ENCODE measurements at places on chromosomes 3 and 15.

- DNase-seq = no peak
Measured at GRCh38 chr3:197592361-197593045, 36.7 kb upstream of the BDH1 start.

- DNase-seq = no peak
Measured at GRCh38 chr15:50259276-50259675, 6.2 kb downstream of the HDC start.

DNA sequence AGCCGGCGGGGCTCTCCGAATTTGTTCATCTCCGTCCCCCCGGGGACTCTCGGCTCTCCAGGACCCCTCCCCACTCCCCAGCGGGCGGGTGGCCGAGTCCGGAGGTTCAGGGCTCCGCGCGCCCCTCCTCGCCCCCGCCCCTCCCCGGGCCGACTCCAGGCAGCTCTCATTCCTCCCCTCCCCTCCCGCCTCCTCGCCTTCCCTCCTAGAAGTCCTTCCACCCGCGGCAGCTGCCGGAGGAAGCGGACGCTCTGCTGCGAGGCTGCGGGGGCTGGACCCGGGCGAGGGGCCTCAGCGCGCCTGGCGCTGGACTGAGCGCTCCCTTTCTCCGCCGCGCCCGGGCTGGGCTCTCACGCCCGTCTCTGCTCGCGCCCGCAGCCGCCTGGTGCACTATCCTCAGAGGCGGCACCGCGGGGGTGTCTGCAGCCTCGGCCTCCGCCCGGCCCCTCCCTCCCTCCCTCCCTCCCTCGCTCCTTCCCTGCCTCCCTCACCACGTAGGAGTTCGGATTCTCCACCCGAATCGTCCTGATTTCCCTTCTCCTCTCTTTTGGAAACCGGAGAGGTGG is at the start of gene ROBO2:
ROBO2 (plus strand) TSS at position 494 of the 566 bp plus-strand sequence. CDS start 687 bp downstream, outside the sequence.
- DNase-seq = peak; percentile 86

- no peak for DNase-seq
Measured at GRCh38 chr3:134328147-134328591, 46.1 kb downstream of the AMOTL2 start.

- DNase-seq = no peak
Measured at GRCh38 chr15:68525815-68526214, 53.0 kb upstream of the CORO2B start.

GRCh38 chr15:22887157-22887951 is 48.9 kb downstream of the NIPA2 start:
- no peak for DNase-seq

GRCh38 chr3:129603561-129603942 is 2.9 kb downstream of the PLXND1 start:
- no peak for DNase-seq

- DNase-seq = no peak
Measured at GRCh38 chr3:5314897-5315296, 127.4 kb downstream of the EDEM1 start.

DNA sequence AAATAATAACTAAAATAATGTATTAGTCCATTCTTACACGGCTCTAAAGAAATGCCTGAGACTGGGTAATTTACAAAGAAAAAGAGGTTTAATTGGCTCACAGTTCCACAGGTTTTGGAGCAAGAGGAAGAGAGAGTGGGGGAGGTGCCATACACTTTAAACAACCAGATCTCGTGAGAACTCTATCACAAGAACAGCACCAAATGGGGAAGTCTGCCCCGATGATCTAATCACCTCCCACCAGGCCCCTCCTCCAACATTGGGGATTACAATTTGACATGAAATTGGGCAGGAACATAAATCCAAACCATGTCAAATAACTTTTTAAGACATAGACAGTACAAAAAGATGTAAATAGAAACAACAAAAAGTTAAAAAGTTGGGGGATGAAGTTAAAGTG is 63.2 kb downstream of the ILDR1 start:
- DNase-seq = no peak

DNA sequence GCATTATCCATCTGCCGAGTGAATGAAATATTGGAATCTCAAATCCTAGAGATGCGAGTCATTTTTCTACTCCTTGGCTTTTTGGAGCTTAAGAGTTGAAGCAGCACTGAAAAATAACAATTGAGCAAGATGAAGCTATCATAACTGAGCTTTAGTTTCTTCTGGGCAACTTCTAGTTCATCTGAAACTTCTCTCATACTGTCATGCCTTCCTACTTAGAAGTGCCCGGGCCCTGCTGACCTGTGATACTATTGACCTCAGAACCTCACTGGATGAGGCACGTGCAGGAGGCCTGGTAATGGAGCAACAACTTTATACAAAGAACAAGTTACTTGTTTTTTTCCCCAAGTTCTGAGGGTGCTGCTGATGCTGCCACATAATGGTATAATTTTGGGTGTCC is 48.5 kb upstream of the P3H2 start:
- no peak for DNase-seq

DNA sequence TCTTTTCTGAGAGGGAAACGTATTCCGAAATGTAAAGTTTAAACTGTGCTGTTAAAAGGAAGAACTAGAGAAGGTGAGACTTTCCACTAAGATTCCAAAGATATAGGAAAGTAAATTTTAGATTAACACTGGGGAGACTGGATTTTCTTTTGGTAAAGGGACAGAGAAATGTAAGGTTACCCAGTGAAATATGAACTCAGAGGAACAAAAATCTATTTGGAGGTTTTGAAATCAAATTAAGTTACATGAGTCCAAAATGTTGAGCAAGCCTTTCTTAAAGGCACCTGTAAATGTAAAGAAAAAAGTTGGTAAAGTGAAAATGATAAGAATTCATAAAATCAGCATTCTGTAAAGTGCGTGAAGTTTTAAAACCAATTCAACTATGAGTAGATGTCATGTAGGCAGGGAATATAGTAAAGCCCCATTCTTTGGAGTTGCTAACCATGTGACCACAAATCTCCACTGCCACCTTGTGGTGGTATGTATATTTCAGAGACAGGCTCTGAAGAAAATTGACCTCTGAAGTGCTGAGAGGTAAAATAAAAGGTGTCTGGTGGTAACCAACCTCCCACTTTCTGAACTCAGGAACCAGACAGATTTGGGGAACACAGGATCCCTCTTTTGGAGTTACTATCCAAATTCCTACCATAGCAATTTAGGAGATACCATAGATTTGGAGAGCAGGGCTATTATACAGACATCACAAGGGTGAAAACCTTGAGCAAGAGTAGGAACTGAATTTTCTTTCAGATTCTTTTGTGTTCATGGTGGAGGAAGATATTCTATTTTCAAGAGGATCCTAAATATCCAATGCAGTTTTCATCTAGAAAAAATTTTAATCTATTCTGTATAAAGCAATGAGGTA is 215.3 kb downstream of the ROBO2 start:
- peak; percentile 65 for DNase-seq

DNA sequence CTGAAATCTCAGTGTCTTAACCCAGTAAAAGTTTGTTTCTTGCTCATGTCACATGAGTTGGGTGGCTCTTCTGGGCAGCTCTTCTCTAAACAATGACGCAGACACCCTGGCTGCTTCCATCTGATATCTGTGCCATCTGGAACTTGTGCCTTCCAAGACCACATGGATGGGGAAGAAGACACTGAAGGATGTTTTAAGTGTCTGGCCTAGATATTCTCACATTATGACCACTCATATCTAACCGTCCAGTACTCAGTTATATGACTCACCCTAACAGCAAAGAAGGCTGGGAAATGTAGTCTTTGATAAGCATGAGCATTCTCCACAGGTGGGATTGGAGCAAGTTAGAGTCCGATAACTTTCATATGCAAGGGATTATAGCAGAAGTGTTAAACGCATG is 66.4 kb downstream of the RYR3 start:
- no peak for DNase-seq

DNA sequence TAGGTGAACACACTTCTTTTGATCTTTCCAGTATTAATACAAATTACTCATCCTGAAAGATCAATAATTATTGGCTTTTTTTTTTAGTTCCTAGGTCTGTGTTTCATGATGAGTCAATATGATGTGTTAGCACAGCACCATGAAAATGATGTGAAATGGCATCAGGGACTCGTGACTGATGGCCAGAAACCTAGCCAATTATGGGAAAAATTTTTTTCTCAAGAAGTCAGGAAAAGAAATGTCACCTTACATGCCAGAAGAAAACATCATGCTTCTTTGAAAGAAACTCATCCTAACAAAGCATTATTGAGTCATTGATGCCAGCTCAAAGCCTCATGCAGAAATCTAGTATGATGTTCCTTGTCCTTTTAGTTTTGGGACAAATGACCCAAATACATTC is 468.3 kb upstream of the CBLB start:
- DNase-seq = no peak

GRCh38 chr3:175777965-175778364 is 918.8 kb downstream of the NAALADL2 start:
- no peak for DNase-seq

DNA sequence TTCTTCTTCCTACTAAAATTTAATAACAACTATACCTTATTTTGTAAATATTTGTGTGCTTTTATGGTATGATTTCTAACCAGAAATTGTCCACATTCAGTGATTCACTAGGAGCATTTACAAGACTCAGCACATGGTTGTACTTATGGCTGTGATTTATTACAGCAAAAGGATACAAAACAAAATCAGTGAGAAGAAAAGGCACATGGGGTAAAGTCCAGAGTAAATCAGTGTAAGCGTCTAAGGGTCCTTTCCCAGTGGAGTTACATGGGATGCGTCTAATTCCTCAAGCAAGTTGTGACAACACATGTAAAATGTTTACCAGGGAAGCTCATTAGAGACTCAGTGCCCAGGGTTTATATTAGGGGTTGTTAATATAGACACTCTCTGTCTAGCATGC is 31.1 kb downstream of the RNF13 start:
- no peak for DNase-seq

DNA sequence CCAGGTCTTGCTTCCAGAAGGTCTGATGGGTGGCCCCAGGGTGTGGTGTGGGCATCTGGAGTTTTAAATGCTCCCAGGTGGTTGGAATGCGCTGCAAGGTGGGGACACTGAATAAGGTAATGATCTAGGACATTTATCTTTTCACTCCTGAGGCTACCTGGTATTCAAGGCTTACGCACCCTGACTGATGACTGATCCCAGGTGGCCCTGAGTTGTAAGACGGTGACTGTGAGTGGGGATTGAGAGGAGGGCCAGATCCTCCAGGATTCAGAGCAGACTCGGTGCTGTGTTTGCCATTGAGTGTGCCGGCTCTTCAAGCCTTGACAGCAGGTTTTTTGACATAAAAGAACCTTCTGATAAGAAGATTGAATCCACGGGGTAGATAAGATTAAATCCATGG is 40.3 kb downstream of the SLC6A20 start:
- no peak for DNase-seq
